Activated naive CD4-positive, alpha-beta T cell treated with anti-CD3 and anti-CD28 coated beads for 36 hours (primary cell): ENCODE measurements at places on chromosomes 12 and 14. TPM values are rescaled to one million over a fixed set of nuclear protein-coding genes. Genes with fewer than 3 reads are reported as not detected.

DNAJC22 gene
- total RNA-seq = not detected

GRCh38 chr14:91985008-91985407, 37.5 kb upstream of the FBLN5 start:
- DNase-seq = no peak

GRCh38 chr14:96956464-96957239, 159.5 kb downstream of the VRK1 start:
- no peak for DNase-seq

MAP3K9 gene
- total RNA-seq = 5.6 TPM

DNA sequence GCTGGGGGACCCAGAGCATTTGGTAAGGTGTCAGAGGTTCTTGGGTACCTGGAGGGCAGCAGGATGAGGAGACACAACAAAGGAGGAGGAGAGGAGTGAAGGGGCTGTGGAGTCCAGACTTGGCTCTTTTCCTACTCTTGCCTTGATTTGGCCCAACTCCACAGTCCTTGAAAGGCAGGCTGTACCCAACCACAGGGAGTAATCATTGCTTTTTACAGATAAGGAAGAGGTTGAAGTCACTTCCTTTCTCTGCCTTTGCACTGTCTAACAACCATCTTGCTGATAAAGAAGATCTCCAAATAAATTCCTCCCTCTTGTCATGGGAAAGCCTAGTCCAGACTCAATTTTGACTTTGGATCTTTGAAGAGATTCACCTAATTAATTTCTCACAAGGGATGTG, 226.8 kb upstream of the HMGA2 start:
- DNase-seq = no peak

TRAF3 gene
- total RNA-seq = 74.4 TPM

DNA sequence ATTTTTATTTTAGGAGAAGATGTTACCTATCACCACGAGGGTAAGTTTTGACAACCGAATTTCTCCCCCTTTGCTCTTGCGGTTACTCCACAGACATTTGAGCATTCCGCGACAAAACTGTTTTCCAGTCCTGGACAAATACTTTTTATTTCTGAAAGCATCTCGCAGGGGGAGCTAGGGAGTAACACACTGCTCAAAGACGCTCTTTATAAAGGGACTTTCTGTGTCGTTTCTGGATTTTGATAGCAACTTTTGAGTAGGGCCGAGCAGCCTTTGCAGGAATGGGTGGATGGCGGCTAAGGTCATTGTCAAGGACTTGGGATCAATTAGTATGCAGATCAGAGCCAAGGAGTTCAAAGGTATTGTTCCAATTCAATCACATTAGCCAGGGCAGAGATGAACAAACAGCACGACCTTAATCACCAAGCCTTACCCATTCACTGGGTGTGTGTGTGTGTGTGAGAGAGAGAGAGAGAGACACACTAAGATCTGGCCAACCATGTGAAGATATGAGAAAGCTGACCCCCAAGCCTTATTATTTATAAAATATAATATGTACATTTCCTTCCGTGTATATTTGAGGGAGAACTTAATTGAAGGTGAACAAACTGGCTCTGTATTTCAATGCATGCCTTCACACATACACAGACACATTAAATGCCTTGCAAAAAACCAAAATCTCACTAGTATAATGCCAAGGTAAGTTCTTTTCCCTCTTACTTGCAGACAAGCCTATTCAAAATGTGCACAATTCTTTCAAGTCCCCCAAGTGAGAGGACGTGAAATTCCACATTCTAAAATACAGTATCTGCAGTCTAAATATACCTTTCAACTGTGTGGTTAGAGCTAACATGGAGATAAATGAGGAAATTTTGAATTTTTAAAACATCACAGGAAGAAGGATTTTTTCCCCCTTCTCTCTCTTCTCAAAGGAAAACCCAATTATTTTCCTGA, 613.8 kb downstream of the VRK1 start:
- no peak for DNase-seq

GRCh38 chr12:130563323-130563722, 152.8 kb downstream of the RIMBP2 start:
- no peak for DNase-seq

DNA sequence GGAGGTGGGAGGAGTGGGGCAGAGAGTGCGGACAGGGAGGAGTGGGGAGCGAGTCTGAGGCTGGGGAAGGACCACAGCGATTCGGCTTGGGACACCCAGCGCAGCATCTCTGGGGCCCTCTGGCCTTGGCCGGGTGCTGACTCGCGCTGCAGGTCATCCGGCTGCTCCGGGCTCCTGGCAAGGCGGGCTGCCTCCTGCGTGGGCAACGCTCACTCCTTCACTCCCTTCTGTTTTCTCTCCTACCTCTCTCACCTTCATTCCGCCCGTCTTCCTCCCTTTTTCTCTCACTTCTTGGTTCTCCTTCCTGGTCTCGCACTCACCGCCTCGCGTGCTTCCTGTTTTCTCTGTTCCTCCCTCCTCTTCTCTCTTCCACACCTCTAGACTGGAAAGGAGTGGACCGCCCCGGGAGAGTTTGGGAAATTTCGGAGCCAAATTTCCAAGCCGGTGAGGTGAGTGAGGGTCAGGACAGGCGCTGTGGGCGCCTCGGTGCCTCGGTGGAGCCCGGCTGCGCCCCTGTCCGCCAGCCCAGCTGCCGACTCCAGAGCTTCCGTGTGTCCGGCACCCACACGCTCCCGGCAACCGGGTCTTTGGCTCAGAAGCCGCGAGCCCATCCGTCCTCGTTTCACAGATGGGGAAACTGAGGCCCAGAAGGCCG, 86.7 kb downstream of the B4GALNT3 start:
- DNase-seq = no peak

- DNase-seq = no peak
Observed at GRCh38 chr12:6273205-6273540, 37.3 kb upstream of the PLEKHG6 start.
